ENCODE measurements at places on chromosomes 7 and 10.

GRCh38 chr10:118680197-118680596, 74.6 kb downstream of the CACUL1 start:
- DNase-seq, result no peak

GRCh38 chr7:18366394-18366793, 129.2 kb upstream of the HDAC9 start:
- DNase-seq, result no peak

- no peak for DNase-seq
These were observed 890.0 kb downstream of the GRM8 start for GRCh38 chr7:126362746-126363145.

DNA sequence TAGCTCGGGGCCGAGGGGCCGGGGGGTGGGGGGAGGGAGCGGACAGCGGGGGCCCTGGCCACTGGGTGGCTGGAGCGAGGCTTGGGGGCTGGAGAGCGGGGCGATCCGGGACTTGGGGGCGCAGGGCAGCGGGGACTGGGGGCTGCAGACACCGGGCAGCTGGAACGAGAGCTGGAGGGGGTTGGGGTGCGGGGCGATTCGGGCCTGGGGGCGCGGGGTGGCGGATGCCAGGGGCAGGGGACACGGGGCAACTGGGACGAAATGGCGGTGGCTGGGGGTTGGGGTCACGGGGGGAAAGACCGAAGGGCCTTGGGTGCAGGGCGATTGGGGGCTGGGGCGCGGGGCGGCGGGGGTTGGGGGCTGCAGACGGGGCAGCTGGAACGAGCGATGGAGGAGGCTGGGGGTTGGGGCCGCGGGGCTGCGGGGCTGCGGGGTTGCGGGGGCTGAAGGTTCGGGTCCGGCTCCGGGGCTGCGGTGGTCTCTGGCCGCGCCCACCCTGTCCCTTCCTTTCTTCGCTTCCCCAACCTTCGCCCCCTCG, 590 bp downstream of the COL26A1 start:
- DNase-seq, result no peak

DNA sequence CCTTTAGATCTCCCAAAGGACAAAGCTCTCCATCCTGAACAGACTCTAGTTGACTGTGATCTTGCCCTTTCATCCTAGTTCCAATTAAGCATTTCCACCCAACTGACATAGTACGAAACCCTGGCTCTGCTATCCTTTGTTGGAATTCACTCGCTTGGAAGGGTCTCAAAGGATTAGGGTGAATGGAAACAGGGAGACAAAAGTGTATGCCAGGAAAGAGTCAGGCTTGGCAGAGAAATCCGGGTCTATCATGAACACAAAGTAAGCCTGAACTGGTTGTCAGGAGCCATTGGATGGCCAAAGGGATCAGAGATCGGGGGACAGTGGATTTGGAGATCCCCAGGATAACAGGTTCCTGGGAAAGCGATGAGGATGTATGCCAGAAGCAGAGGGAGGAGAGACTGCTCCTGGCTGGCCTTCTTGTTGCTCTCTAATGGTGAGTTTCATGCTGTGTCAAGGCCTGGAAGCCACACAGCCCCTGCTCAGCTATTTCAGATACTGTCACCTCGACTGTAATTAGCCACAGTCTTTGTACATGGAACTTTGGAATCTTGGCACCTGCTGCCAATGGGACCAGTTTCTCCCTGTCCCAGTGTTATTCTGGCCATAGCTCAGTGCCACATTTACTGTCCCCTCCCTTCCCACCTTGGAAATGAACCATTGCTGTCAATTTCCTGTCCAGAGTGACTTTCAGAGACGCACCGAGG, 1168.7 kb upstream of the AUTS2 start:
- DNase-seq, result no peak

DNA sequence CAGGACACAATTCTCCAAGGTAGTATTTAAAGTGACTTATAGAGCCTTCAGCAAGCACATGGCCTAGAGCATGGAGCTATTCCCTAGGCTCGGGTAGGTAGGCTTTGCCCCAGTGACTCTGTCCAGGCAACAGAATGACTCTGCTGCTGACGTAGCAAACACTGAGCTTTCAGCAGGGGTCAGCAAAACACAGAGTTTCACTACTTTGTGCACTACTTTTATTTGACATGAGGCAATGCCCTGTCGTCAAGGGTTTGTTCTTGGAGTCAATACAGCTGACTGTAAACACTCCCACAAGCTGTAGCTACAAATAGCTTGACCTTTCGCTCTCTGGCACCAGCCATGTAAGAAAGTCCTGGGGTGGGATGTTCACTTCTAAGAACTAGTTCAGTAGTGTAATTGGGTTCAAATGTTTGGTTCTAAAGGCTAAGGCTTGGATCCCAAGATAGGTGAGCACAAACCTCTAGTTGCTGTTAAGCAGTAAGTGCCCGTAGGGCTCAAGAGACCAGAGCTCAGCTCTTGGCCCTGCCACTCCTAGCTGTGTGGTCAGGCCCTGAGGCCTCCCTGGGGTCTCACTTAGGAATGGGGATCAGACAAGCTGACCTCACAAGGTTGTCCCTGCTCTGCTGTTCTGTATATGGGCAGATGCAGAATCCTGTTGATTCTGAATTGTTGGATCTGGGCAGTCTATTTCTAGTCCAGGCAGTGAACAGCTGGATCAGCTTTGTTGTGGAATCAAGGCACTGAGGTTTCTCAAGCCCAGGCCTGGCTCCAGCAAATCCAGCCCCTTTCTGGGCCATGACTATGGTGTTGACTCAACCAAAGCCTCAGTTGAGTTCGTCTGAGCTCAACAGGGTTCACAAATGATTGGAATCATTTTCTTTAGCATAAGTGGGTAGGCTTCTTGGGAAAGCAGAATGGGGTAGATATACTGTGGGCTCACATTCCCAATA, 10.7 kb downstream of the NODAL start:
- DNase-seq, result no peak

- no peak for DNase-seq
These were observed 60.0 kb downstream of the EVX1 start for GRCh38 chr7:27302590-27302989.

DNA sequence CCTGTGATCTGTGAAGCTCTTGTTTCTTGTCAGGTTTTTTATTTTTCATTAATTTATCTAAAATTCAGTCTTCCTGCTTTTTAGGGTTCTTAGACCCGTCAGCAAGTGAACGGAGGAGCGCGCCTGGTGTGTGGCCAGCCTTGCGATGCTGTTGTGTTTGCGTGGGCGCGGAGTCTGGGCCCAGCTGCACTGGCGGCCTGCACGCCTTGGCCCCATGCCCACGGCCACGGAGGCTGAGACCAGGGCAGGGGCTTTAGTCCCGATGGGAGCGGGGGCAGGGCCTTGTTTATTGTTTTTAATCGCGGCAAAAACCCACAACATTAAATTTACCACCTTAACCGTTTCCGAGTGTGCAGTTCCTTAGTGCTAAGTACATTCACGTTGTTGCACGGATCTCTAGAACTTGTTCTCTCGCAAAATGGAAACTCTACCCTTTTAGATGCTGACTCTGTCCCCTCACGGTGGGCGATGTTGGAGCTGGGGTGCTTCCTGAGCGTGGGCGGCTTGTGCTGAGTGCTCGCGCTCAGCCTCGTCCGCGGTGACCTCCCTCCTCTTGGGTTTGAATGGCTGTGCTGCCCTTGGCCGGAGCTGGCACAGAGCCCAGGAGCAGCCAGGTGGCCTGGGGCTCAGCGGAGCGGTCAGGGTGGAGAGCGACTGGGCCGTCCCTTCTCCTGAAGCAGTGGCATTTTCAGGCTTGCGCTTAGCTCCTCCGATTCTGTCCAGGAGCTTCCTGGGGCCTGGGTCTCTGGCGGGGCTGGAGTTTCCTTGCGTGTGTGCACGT, 69.1 kb downstream of the INPP5A start:
- DNase-seq, result no peak

DNA sequence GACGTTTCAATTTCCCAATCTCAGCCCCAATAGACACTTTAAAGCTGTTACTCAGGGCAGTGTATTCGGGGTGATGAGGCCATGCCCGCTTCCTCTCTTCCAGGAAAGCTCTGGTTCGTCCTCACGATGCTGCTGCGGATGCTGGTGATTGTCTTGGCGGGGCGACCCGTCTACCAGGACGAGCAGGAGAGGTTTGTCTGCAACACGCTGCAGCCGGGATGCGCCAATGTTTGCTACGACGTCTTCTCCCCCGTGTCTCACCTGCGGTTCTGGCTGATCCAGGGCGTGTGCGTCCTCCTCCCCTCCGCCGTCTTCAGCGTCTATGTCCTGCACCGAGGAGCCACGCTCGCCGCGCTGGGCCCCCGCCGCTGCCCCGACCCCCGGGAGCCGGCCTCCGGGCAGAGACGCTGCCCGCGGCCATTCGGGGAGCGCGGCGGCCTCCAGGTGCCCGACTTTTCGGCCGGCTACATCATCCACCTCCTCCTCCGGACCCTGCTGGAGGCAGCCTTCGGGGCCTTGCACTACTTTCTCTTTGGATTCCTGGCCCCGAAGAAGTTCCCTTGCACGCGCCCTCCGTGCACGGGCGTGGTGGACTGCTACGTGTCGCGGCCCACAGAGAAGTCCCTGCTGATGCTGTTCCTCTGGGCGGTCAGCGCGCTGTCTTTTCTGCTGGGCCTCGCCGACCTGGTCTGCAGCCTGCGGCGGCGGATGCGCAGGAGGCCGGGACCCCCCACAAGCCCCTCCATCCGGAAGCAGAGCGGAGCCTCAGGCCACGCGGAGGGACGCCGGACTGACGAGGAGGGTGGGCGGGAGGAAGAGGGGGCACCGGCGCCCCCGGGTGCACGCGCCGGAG, 2.6 kb downstream of the GJD4 start:
- DNase-seq, result peak; percentile 11

DNA sequence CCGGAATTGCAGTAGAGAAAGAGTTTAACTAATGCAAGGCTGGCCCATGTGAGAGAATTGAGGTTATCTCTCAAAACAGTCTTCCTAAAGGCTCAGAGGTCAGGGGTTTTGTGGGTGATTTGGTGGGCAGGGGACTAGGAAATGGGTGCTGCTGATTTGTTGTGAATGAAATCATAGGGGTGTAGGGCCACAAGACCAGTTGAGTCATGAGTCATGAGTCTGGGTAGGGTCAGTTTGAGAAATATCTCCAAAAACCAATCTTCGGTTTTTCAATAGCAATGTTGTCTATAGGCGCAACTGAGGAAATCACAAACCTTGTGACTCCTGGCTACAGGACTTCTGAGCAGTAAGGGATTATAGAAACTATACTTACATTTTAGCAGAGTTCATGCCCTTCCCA, 460.0 kb upstream of the NRP1 start:
- DNase-seq, result no peak

- DNase-seq, result no peak
These were observed 64.5 kb downstream of the ST7 start for GRCh38 chr7:117017702-117018266.

GRCh38 chr10:76543655-76544054, 1094.0 kb downstream of the KCNMA1 start:
- DNase-seq, result no peak

- DNase-seq, result peak; percentile 20
These were observed 13.0 kb downstream of the LHPP start for GRCh38 chr10:124474514-124475070.

DNA sequence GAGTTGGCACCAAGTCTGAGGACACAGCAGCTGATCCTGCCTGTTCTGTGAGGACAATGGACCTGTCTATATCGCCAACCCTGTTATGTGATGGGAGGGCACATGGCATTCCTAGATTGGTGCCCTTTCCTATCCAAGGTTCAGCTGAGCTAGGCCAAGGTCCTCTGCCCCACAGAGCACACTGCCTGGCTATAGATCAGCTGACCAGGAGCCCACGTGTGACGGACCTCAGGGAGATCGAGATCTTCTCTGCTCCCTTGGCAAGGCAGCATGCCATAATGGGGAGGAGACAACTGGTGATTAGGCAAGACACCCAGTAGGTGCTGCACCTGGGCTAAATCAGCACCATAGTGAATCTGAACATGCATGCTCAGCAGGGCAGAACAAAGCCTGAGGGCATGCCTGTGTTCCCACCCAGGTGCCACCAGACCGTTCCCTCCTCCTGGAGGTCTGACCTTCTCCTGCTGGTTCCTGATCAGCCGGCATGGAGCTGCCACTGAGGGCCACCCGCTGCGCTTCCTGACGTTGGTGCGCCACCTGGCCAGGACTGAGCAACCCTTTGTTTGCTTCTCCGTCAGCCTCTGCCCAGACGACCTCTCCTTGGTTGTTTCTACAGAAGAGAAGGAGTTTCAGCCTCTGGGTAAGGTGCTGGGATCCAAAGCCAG, 93.7 kb downstream of the WDFY4 start:
- DNase-seq, result no peak

GRCh38 chr7:50915621-50916020, 132.9 kb upstream of the GRB10 start:
- DNase-seq, result no peak

GRCh38 chr7:5526100-5526905, 102.7 kb upstream of the TNRC18 start:
- DNase-seq, result peak; percentile 72

DNA sequence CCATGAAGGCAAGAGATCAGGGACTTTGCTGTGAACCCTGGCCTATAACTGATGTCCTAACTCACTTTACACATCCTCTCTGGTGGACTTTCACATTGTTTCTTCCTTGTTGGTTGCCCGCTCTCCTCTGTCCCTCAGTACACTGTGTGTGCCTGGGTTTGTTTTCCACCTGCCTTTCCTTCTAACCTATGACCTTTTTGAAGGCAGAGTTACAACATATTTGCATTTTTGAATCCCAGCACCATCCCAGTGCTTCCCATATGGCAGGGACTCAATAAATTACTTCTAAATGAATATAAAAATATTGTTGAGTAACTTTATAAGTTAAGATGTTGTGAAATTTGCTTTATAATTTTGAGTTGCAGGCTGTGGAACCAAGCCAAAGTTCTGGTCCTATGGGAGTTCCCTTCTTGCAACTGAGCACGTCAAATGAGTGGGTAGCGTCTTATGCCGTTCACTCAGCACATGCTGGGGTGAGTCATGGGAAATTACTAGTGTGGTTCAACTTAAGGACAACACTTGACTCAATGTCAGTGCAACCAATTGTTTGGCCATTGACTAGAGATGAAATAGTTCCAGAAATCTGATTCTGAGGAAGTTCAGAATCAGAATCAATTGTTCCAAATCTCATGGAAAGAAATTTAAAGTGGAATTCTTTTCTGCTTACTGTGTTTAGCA, 250.9 kb downstream of the TWIST1 start:
- DNase-seq, result no peak

GRCh38 chr7:72020311-72020710, 391.8 kb downstream of the CALN1 start:
- no peak for DNase-seq

DNA sequence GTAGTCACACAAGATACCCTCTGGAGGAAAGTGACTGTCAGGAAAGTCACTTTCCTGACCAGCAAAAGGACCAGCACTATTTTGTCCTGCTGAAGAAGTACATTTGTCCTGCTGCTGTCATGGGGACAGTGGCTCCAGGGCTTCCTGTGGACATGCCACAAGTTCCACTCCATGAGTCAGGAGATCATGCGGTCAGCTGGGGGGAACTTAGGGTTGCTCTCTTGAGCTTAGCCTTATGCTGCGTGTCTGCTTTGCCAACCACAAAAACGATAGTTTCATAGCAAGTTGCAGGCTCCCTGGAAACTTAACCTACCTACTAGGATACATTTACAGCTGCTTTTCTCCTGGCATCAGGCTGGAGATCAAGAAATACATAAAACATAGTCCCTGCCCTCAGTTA, 19.8 kb upstream of the ALOX5 start:
- DNase-seq, result no peak

- DNase-seq, result no peak
These were observed 136.6 kb downstream of the IQUB start for GRCh38 chr7:123397746-123398338.
